Stimulated activated CD4-positive, alpha-beta T cell treated with anti-CD3 and anti-CD28 coated beads, TNF-alpha, amount 100 ng/mL, for 4 hours (primary cell): ENCODE measurements at places on chromosomes 12 and 14.

- DNase-seq = no peak
Observed at GRCh38 chr12:121634836-121635235, 8.5 kb downstream of the ORAI1 start.

DNA sequence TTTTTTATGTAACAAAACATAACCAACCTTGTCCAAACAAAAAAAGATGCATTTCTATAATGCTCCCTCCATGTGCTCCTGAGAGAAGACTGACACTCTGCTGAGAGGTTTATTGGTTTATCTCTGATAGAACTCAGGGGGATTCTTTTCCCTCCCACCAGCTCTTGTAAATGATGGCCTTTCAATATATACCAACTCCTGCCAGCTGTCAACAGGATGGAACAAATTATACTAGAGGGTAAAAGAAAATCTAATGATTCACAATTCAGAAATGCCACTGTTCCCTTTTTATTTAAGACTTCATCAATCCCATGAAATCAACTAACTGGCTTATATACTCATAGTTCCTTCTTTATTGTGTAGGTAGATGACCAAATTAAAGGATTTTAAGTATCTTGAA is 25.4 kb downstream of the PSMC1 start:
- DNase-seq = no peak

- no peak for DNase-seq
Observed at GRCh38 chr12:26936559-26937442, 980 bp downstream of the INTS13 start.

DNA sequence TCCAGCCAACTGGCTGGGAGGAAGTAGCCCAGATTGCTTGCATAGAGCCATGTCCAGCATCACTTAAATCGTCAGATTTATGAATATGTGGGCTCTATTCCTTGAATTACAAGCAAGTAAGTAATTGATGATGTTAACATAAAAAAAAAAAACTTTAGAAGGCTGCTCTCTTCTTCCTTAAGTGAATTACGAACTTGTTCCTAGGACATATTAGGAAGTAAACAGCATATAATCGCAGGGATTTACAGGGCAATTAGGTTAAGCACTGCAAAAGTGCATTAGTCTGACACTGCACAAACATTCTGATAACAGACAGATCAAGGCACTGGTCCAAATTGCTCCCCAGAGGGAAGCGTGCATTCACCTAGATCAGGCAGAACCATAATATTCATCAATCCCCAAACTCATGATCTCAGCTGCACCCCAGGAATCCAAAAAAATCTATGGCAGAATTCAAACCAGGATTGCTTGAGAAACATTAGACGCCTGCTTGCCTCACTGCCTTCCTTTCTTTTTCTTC is 293.2 kb downstream of the TMEM132D start:
- no peak for DNase-seq

- no peak for DNase-seq
Observed at GRCh38 chr12:78087363-78087675, 256.6 kb downstream of the NAV3 start.

DNA sequence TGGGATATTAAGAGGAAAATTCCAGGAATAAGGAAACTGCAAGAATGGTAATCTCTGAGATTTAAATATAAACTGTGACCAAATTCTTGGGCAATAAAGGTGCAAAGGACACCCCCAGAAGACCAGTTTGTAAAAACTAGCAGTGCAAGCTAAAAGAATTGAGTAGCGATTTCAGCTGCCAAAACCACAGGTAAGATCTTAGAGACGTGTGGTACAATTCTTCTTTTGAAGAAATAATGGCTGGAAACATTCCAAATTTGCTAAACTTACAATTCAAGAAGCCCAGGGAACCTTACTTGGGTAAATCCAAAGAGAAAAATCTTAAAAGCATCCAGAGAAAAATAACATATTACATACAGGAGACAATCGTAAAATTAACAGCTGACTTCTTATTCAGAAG is 12.0 kb downstream of the CATSPERB start:
- DNase-seq = no peak

- DNase-seq = no peak
Observed at GRCh38 chr14:68293404-68293803, 473.8 kb downstream of the RAD51B start.

- DNase-seq = no peak
Observed at GRCh38 chr14:50979941-50980850, 35.9 kb upstream of the PYGL start.

GRCh38 chr12:131230340-131231031 is 276.8 kb downstream of the ADGRD1 start:
- DNase-seq = no peak

- no peak for DNase-seq
Observed at GRCh38 chr14:99760817-99761216, 32.4 kb upstream of the EML1 start.

DNA sequence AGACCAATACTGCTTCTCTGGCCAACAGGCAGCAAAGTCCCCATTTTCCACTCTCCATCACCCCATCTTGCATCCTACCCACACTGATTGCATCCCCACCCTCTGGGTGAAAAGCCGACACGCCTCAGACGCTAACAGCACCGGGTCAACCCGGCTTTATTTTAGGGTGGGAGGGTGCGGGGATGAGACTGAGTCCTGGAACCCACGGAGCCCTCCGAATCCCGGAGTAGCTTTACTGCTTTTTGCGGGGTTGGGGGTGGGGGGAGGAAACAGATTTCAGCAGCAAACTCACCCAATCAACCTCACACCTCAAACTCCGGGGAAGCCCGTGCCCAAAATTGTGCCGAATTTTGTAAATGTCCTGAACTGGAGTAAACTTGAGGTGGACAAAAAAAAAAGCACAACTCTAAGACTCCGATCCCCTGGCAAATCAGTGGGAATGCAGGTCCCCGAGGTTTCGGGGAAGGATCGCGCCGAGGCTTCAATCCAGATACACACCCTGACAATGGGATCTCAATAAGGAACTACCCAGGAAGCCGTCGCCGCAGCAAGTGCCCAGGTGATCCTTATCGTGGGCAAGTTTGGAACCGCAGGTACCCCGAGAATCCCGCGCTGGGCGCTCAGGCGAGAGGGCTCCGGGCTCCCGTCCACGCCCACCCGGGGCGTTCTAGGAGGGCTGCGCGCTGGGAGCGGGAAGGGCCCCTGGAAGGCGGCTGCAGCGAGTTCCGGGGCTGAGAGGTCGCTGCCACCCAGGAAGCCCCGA is 1.1 kb downstream of the GCH1 start:
- DNase-seq = no peak

GRCh38 chr12:1812650-1813302 is 7.6 kb upstream of the LRTM2 start:
- no peak for DNase-seq

GRCh38 chr12:43241986-43242385 is 310.0 kb downstream of the ADAMTS20 start:
- DNase-seq = no peak

GRCh38 chr12:89544681-89545184 is 18.9 kb upstream of the POC1B start:
- DNase-seq = no peak

DNA sequence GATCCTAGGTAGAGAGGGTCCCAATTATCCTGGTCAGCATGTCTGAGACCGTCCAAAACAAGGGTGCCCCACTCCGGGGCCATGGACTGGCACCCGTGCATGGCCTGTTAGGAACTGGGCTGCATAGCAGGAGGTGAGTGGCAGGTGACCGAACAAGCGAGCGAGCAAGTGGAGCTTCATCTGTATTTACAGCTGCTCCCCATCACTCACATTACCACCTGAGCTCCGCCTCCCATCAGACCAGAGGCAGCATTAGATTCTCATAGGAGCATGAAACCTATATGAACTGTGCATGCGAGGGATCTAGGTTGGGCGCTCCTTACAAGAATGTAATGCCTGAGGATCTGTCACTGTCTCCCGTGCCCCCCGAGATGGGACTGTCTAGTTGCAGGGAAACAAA is 44.4 kb upstream of the TMCC3 start:
- no peak for DNase-seq

GRCh38 chr12:106025129-106025528 is 113.6 kb downstream of the NUAK1 start:
- DNase-seq = no peak

- no peak for DNase-seq
Observed at GRCh38 chr12:56087220-56087619, 7.3 kb downstream of the ERBB3 start.

DNA sequence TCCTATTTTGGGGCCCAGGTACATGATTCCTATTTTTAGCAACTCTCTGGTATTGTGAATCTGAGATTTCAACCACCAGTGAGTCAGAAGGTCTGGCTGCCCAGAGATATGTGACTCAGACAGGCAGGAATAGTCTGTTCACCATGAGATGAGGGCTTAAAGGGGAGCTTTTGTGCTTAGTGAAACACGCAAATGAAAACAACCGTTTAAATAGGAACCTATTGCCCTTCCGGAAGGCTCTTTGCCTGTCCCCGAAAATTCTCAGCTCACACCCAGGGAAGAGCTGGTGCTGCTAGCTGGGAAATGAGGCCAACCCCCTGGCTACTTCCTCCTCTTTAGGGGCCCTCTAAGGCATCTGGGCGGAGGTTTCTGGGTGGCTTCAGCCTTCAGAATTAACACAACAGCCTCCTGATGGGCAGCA is 283.6 kb downstream of the CACNA1C start:
- DNase-seq = no peak

GRCh38 chr14:101078892-101079221 is 175.3 kb upstream of the RTL1 start:
- DNase-seq = no peak

GRCh38 chr14:87632796-87633195 is 360.2 kb downstream of the GALC start:
- no peak for DNase-seq

GRCh38 chr12:53042607-53043454 is 7.0 kb upstream of the TNS2 start:
- DNase-seq = no peak

GRCh38 chr12:57983146-57983857 is 41.9 kb downstream of the ATP23 start:
- DNase-seq = no peak

GRCh38 chr12:70576341-70577282 is 60.6 kb downstream of the PTPRB start:
- no peak for DNase-seq

DNA sequence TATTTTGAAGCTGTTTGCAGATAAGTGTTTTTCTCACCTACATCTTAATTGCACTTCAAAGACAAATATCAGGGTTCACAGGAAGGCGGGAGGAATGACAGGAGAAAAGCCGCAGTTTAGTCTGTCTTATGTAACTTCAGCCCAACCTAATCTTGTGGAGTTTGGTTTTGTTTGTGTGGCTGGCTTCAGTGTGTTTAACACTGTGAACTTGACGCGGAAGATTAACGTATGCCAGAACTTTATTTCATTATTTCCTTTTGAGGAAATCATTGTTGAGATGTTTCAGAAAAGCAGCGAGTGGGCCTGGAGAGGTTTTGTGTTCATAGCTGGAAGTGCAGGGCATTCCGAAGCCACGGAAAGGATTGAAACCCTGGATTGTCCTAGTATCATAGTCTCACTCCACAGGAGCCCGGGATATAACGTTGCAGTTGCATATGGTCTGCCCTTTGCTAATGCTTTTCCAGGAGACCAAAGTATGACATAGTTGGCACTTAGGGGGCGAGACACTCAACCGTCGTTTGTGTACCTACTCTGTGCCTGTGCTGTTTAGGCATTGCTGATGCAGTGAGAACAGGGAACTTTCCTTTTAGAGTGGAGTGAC is 2.0 kb downstream of the PELI2 start:
- DNase-seq = no peak

- no peak for DNase-seq
Observed at GRCh38 chr14:36009643-36010042, 166.9 kb downstream of the PTCSC3 start.

GRCh38 chr12:68031881-68032739 is 42.9 kb downstream of the IFNG-AS1 start:
- DNase-seq = no peak

DNA sequence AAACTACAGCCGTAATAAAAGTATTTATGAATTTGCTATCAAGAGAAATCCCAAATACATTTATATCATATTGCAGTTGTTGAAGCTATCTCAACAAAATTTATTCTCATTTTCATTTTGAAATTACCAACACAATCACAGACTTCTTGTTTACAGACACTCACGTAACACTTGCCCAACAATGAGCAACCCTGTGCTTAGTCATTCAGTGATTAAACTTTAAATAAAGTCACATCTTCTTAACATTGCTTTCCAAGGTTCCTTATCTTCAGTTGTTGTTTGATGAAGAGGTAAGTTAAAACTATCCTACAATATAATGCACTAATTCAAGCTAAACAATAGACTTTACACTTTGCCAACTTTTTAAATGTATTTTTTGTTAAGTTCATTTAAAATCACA is 601.8 kb downstream of the SLC16A7 start:
- DNase-seq = no peak

GRCh38 chr12:43115441-43116160 is 436.4 kb downstream of the ADAMTS20 start:
- no peak for DNase-seq

GRCh38 chr12:116476227-116476822 is 82.9 kb upstream of the MAP1LC3B2 start:
- DNase-seq = no peak

DNA sequence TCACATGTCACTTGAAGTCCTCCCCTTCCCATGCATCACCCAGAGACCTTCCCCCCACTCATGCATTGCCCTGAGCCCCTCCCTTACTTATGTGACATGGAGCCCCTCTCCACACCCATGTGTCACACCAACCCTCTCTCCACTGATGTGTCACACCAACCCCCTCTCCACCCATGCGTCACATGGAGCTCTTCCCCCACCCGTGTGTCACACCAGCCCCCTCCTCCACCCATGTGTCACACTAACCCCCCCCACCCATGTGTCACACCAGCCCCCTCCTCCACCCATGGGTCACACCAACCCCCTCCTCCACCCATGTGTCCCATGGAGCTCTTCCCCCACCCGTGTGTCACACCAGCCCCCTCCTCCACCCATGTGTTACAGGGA is 30.4 kb downstream of the RTL1 start:
- DNase-seq = no peak

- no peak for DNase-seq
Observed at GRCh38 chr12:87082756-87083155, 826.6 kb upstream of the MGAT4C start.

DNA sequence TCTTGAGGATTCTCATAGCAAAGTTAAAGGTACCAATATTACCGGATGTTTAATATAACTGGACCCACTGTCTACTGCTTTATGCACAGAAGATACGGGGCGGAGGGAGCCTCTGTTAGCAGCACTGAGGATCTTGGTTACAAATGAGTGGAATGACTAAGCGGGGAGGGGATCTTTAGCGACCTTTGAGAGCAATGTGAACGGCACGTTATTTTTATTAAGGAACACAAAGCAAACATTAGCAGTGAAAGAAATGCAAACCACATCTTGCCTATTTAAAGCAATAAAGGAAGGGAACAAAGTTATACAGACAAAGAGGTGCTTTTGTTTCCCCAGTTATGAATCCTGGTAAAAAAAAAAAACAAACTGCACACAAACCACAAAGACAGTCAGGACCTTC is 27.1 kb upstream of the PRMT8 start:
- DNase-seq = no peak

- no peak for DNase-seq
Observed at GRCh38 chr12:4244868-4245267, 28.7 kb upstream of the CCND2 start.

- DNase-seq = no peak
Observed at GRCh38 chr12:115660211-115660805, 617.2 kb downstream of the MED13L start.

GRCh38 chr12:120388691-120389481 is 19.9 kb upstream of the MSI1 start:
- DNase-seq = no peak
